ENCODE measurements at places on chromosomes 4 and X.

DNA sequence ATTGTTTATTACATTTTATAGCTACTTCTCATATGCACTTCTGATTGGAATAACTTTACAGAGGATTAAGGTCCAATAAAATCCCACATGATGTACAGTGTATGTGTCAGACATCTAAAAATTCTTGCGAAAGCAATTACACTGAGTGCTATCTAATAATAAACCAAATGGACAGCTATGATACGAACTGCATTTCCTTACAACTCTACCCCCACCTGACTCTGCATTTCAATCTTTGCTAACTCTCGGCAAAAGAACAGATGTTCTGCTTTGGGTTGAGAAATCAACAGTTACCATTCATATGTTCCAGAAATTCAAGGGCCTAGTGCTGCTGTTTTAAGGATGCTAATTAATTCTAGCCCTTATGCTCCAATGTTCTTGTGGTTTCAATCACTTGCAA lies 287.9 kb upstream of the NOCT start:
- no peak for DNase-seq

- DNase-seq: no peak
Observed at GRCh38 chr4:176335421-176335820, 15.7 kb downstream of the SPCS3 start.

GRCh38 chrX:45850775-45851433 lies 650.2 kb upstream of the DIPK2B start:
- DNase-seq: no peak

- DNase-seq: no peak
Observed at GRCh38 chr4:27276307-27277073, 415.8 kb downstream of the STIM2 start.

DNA sequence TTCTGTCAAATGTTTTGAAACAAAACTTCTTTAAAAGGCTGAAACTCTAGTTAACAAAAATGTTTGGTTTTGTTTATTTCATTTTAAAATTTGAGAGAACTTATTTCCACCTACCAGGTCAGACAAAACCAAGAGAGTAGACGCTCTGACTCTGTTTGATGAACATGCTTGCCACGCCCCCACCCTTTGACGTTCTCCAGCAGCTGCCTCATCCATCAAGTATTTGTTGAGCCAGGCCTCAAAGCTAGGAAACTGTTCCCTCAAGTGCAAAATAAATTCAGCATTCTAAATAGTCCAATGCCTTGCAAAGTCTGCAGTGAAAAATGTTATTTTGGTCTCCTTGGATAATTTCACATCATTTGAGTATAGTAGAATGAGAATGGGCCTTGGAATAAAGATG lies 121.6 kb downstream of the GUCY2F start:
- DNase-seq: no peak

GRCh38 chr4:177404986-177405385 lies 37.3 kb downstream of the AGA start:
- no peak for DNase-seq

DNA sequence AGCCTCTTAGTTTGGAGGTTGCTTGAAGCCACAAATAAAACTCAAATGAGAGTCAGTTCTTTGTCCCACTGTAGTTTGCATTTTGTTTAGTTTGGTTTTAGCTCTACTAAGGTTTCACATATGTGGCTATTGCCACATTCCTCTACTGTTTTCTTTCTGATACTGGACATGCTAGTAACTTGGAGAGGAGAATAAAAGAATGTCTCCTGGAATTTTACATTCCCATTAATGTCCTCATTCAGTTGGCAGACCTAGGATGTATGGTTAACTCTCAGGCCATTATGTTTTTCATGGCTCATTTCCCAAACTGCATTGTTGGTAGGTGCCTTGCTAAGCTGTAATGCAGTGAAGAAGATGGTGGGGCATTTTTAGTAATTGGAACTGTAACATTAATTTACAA lies 29.9 kb downstream of the UPRT start:
- no peak for DNase-seq

- DNase-seq: no peak
Observed at GRCh38 chr4:111977419-111977965, 167.8 kb upstream of the FAM241A start.

GRCh38 chr4:8221476-8221875 lies 22.4 kb downstream of the SH3TC1 start:
- DNase-seq: no peak

DNA sequence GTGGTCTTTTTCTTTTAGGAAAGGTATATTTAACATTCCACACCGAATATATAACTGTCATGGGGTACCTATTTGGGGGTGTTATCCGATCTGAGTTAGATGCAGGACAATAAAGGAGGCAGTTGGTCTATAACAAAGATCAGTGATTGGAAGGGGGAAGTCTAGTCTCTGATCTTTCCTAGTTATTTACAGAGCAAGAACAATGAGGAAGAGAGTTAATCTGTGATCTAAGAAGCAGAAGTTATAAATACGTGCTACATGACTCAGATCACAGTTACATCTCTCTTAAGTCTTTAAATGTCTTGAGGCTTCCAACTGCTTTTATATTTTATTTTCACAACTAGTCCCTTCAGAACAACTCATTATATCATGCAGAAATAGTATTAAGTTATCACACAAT lies 33.2 kb upstream of the ARMCX4 start:
- DNase-seq: no peak

GRCh38 chr4:81065446-81065845 lies 34.9 kb downstream of the BMP3 start:
- no peak for DNase-seq

DNA sequence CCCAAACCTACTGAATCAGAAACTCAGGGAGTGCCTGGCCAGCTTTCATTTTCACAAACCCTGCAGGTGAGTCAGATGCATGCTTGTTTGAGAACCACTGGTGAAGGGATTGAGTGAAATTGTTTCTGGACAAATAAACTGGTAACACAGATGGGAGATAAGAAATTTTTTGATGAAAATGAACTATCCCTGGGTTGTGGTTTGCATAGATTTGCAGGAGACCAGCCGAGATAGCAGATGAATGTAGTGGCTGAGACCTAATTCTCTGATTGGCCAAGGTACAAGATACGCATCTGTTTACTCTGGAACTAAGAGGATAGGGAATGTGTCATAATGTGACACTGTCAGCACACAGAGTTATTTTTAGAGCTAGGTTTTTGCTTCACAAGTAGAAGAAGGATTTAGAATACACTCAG lies 117.8 kb upstream of the NOCT start:
- DNase-seq: no peak

GRCh38 chr4:72525938-72526337 lies 43.1 kb downstream of the ADAMTS3 start:
- no peak for DNase-seq

DNA sequence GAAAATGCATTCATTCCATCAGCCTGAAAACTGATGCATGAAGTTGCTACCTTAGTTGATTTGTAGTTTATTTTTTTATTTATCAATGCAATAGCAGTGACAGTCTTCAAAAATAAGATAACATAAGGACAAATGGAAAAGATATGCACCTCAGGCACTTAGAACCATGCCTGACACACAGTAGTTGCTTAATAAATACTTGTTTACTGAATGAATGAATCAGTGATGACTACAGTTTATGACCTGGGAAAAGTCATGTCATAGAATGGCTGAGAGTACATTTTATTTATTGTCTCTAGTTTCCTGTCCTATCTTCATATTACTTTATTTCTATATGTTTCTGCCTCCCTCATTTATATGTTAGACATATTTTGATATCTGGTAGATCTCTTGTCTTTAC lies 171.8 kb downstream of the TLL1 start:
- DNase-seq: no peak

GRCh38 chr4:187887906-187888305 lies 107.7 kb upstream of the ZFP42 start:
- no peak for DNase-seq

- no peak for DNase-seq
Observed at GRCh38 chr4:47505666-47506065, 20.6 kb downstream of the ATP10D start.

DNA sequence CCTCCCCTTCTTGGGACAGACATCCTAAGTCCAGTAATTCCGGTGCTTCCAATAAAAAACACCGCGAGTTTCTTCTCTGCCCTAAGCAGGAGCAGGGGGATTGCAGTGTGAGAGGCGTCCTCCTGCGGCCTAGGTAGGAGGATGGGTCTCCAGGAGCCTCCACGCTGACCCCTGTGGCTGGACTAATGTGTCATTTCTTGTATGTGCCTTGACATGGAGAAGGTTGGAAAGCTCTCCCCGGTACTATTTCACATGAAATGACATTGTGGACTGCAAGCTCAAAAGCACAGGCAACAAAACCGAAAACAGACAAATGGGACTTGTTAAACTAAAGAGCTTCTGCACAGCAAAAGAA lies 66.6 kb upstream of the ENPP6 start:
- DNase-seq: no peak

DNA sequence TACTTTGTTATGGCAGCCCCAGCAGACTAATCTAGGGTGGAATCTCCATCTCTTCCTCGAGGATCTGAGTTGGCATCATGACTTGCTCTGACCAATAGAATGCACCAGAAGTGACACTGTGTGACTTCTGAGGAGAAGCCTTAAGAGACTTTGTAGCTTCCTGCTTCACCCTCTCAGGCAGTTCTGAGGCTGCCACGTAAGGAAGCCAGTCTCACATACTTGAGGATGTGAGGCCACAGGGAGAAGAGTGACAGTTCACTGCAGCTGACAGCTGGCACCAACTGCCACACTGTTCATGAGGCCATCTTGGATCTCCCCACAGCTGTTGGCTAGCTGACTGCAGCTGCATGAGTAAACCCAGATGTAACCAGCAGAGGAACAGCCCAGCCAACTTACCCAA lies 29.3 kb upstream of the BCOR start:
- DNase-seq: no peak

DNA sequence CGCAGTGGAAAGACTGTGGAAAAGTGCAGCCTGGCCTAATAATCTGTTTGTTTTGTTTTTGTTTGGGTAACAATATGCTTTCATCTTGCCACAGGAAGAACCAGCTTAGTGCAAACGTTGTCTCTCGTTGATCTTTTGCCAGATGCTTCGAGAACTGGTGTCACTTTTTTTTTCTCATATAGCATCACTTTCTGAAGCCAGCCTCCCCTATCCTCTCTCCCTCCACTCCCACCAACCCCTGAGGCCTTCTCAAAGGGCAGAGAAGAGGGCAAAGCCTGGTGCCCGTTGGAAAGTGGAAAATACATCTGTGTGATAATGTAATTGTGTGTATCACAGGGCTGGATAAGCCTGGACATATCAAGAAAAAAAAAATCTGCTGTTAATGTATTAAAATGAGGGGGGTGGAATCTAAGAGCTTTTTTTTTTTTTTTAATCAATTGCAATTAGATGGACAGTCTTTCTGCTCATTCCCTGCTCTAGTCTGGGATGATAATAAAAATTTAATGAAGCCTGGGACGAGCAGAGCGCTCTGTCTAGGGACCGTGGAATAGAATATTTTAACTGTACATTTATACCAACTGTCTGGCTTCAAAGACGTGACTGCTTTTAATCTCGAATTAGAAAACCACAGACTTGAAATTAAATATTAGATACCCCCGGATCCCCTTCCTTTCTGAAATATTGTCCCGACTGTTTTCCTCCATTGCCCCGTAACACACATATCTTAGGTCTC lies 8.1 kb downstream of the POU4F2 start:
- DNase-seq: no peak

GRCh38 chr4:185457136-185457535 lies 14.4 kb downstream of the CCDC110 start:
- DNase-seq: no peak

- no peak for DNase-seq
Observed at GRCh38 chr4:2251795-2252529, 9.9 kb downstream of the MXD4 start.

- no peak for DNase-seq
Observed at GRCh38 chr4:165926307-165926706, 53.3 kb downstream of the TLL1 start.

DNA sequence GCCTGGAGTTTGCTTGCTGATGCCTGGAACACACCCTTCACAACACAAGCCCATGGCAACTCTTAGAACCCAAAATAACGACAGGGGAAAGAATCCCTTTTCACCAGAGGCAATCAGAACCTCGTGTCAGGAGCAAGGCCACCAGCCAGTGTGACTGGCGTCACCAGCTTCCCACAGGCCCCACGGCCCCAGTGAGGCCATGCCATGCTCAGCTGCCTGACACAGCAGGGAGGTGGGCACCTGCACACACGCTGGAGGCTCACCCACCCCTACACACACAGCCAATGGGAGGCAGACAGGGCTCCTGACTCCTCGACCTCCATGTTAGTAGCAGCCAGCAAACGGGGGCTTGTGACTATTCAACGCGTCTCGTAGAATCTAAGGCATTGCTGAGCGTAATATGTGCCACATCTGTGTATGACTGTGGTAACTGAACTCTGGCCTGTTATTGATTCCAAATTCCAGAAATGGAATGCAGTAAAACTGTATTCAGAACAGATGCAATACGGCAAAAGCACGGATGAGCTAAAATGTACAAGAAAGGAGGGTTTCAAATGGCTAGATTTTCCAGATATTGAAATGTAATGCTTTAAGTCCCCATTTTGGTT lies 28.5 kb downstream of the RNF212 start:
- no peak for DNase-seq

DNA sequence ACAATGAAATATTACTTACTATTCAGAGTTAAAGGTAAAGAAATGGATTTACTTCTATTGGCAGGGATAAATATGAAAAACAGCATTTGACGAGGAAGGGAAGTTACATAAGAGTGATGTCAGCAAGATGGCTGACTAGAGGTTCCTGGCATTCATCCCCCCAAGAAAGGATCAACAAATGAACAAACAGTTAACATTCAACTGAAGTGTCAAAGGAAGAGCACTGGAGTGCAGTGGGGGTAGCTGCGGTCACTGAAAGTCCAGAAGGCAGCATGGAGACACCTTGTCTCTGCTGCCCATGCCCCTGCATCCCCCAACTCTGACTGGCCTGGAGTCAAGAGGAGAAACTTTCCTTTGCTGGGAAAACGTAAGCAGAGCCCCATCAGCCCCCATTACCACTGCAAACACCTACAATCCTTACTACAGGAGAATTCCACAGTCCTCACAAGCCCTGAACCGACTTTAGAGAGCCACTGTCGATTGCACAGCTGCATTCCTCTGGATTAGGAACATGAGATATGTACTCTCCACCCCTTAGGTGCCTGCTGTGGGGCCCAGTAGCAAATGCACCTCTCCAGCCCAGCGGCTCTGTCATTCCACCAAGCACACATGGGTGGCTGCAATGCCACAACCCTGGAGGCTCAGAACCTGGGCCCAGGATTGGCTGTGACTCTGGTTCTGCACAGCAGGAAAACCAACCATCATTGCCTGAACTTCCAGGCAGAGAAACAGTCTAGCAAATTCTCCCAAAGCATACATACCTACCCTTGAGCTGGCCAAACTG lies 79.5 kb downstream of the CBR4 start:
- DNase-seq: no peak

DNA sequence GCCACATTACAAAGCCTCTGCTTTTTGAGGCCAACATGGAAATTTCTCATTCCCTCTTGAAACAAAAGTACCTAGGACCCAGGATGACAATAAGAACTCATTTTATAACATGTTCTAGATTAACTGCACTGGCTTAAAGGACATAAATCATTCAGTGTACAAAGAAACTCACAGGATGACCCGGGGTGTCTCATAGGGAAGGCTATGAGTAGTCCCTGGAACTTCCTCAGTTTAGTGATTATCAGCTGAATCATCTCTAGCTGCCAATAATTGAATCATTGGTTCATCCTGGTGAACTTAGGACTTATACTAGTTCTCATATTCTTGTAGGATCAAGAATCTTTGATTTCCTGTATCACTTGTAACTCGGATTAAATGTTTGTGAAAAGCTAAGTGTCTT lies 95.8 kb upstream of the WDR1 start:
- no peak for DNase-seq

Measured in NCI-H2227 treated with DMSO at 0.1 percent for 48 hours (cell line).